ENCODE measurements at places on chromosomes 7 and 10.

DNA sequence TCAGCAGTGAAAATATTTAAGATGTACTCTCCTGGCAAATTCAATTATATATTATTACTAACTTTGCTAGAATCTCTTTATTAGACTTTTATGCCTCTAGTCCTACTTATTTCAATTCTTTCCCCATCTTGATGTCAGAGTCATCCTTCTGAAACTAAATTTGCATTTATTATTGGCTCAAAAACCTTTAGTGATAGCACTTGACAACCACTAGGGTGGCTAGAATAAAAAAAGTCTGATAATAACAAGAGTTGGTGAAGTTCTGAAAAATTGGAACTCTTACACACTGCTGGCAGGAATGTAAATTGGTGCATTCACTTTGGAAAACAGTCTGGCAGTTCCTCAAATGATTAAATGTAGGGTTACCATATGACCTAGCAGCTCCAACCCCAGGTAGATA lies 73.8 kb downstream of the LSMEM1 start:
- DNase-seq, result no peak

- no peak for DNase-seq
These were observed 45.6 kb downstream of the SMURF1 start for GRCh38 chr7:99098286-99098823.

- DNase-seq, result no peak
These were observed 98.1 kb downstream of the CD36 start for GRCh38 chr7:80736371-80737125.

DNA sequence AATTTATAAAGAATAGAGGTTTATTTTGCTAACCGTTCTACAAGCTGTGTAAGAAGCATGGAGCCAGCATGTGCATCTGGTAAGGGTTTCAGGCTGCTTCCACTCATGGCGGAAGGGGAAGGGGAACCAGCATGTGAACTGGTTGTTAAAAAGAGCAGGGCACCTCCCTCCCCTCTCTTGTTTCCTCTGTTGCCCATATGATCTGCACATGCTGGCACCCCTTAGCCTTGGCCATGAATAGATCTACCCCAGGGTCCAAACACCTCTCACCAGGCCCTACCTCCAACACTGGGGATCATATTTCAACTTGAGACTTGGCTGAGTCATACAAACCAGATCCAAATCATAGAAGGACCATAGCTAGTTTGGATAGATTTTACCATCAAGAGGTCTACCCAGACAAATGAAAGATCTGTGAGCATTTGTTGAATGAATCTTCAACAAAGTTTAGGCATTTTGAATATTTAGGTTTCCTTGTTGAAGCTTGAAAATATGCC lies 36.0 kb upstream of the NRP1 start:
- no peak for DNase-seq

DNA sequence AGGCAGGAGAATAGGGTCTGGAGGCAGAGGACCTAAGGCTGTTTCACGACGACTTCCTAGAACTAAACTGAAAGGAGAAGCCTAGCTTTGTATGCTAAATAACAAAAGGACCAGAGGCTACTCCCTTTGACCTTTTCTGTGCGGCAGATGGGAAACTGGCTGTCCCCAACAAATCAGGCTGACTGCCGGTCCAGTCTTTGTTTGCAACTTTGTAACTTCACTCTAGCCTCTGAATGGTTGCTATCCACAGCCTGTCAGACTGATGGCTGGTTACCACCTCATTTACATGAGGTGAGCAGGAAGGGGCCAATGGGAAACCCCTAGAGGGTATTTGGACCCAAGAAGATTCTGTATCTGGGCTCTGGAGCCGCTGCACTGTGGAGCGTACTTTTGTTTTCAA lies 132.6 kb upstream of the SHH start:
- DNase-seq, result no peak

- no peak for DNase-seq
These were observed 30.4 kb upstream of the RNF32 start for GRCh38 chr7:156610130-156610529.

GRCh38 chr10:116545122-116545521 lies 609 bp upstream of the PNLIP start:
- no peak for DNase-seq

GRCh38 chr10:116247691-116248090 lies 25.3 kb downstream of the GFRA1 start:
- no peak for DNase-seq

- DNase-seq, result peak; percentile 52
These were observed 165.7 kb downstream of the NPSR1 start for GRCh38 chr7:34823650-34824258.
